Hindlimb muscle (tissue), 1 donor: ENCODE measurements at places on chromosomes 16 and 17.

DNA sequence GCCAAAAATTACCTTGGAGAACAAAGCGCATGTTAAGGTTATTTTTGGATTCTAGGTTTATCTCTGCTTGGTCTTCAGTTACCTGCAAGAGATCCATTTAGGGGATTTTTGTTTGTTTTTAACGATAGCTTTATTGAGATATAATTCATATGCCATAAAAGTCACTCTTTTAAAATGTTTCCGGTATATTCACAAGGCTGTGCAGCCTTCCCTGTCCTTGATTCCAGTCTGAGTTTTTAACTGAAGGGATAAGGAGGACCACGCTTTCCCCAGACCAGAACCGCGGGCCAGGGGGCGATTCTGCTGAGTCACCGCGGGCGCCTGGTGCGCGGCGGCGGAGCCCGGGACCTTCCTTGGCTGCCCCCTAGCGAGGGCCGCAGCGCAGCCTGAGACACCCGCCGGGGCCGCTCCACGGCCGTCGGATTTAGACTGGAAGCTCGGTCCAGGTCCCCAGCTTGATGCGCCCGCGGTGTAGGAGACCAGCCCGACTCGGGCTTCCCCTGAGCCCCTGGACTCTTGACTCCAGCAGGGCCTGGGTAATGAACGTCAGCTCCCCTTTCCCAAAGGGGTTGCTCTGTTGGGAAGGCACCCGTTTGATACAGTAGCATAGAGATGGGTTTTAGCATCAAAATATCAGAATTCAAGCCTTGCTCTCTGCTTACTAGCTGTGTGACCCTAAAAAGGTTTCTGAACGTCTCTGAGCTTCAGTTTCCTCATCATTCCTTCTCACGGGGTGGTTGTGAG is 50.0 kb upstream of the STH start:
- peak; percentile 61 for DNase-seq

DNA sequence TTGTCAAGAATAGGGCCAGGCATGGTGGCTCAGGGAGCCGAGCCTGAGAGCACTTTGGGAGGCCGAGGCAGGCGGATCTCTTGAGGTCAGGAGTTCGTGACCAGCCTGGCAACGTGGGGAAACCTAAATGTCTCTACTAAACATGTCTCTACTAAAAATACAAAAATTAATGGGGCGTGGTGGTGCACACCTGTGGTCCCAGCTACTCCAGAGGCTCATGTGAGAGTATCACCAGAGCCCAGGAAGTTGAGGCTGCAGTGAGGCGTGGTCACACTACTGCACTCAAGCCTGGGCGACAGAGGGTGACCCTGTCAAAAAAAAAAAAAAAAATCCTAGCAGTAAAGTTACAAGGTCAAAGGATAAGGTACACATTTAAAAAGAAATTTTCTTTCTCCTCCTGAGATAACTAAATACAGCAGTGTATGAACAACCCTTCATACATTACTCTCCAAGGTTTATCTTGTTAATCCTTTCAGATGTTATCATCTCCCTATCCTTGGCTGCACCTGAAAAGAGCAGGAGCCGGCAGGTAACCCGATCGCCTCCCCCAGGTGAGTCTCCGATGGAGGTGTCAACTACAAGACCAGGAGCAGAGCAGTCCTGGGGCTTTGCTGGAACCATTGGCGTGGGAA is 122.3 kb downstream of the GOSR1 start:
- DNase-seq: no peak

GRCh38 chr17:58303971-58304749 is 23.4 kb upstream of the MPO start:
- DNase-seq: no peak

DNA sequence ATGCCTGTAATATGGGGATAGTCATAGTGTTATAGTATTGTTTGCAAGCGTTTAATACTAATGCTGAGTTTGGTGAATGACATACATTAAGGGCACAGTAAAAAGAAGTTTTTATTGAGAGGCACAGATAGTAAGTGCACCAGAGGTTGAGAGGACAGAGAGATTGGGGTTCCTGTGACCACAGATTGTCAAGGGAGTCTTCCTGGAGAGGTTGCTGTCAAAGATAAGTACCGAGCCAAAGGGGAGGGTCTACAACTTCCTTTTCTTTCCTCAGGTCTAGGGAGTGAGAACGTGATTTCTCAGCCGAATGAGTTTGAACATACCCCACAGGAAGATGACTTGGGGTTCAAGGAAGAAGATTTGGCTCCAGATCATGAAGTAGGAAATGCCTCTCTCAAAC is 1.8 kb downstream of the ZNF48 start:
- no peak for DNase-seq

GRCh38 chr17:47262586-47262985 is 9.0 kb downstream of the ITGB3 start:
- DNase-seq: no peak

DNA sequence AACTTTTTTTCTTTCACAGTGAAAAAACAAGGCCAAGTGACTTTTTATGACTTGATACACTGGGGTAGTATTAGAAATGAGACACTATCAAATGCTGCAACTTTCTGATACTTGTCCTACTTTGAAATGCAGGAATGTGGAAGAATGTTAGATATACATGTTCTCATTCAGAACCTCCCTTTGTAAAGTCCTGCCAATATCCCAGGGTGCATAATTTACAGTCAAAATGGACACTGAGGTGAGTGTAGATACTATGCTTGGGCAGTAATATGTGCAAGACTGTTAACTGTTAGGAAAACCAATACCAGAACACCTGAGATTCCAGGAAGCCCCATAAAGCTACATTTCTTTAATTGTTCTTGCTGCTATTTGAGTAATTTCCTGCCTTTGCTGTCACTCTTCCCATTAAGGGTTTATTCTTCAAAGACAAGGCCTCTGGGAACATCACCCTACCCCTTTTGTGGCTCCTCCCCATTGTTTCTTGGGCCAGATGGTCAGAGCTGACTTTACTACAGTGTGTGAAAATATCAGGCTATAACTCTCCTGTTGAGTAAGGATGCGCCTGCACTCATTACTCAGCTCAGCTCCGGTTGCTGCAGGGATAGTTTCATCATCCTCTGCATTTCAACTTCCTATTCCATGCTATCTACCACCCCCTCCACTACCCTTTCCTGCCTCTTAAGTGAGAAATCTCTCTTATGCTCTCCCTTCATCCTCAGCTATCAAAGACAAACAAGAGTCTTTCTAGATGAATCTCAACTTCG is 48.7 kb downstream of the TMEM100 start:
- DNase-seq: no peak

DNA sequence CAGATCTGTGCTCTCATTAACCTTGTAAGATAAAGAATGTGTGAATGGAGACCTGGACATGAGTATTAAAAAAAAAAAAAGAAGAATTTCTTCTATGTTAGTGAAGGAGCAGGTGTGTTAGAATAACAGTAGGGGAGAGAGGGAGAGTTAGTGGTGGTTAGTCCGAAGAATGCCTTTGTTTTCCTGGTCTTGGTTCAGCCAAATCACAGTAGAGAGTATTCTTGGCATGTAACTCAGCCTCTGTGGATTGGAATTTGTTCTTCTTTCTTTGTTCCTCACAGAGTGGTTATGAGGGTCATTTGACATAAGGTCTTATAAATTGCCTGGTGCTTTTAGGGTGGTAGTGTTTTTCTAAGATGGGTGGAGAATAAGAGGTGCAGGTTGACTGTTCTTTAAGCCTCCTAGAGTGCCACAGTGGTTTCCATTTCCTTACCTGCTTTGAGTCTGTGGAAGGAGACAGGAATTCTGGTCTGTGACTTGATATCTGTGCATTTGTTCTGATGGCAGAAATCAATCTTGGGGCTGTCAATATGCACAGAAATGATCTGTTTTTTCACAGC is 17.6 kb downstream of the NUP93 start:
- no peak for DNase-seq

DNA sequence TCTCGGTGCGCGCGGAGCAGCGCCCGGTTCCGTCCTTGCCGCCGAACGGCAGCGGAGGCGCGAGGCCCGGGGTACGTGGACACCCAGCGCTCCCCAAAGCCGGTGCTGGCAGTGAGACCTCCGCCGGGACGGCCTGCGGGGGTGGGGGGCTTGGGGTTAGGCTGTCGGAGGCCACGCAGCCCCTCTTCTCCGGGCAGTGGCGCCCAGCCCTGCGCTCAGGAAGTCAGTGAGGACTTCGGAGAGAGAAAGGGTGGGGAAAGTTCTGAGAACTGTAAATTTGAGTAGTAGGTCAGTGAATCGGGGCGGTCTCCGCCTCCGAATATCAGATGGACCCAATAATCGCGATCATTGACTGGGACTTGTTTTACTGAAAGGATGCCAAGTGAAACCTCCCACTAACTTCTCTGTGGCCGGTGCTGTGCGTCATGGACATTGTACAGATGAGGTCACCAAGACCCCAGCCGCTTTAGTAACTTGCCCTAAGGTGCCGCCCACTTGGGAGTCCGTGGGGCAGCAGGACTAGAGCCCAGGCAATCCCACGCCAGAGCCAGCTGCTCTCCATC is 468 bp downstream of the IL4R start:
- DNase-seq: peak; percentile 65

GRCh38 chr17:64008830-64009229 is 10.7 kb downstream of the PRR29 start:
- no peak for DNase-seq
